ENCODE measurements at places on chromosomes 2 and 18.

GRCh38 chr2:196291426-196291825, 120.0 kb upstream of the STK17B start:
- DNase-seq, result no peak

DNA sequence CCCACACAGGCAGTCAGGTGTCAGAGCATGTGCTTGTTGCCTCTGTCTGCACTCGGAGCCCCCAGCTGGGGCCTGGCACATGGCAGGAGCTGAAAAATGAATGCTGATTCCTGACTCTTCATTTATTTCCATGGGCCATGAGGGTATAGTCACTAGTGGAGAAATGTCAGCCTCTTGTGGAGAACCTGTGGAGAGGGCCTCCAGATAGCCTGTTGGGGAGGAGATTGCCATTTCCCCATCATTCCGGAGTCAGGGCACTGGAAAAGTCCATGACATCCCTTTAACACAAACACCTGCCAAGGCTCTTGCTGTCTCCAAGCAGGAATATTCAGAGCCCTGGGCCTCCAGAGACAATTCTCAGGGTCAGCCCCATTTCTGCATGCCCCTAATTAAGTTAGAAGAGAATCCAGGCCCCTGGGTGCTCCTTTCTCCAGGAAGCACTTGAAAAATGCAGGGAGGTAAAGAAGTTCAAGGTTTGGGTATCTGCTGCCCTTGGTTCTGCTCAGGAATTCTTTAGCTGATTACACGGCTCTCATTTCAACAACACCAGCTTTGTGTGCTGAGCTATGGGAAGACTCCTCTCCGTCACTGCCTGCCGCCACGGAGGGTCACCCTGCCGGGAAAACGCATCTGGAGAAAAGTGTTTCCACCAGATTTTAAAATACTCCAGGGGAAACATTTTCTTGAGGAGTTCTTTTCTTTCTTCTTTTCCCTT, 311.3 kb downstream of the MYCN start:
- no peak for DNase-seq

GRCh38 chr2:73260338-73260984, 23.8 kb downstream of the FBXO41 start:
- no peak for DNase-seq

DNA sequence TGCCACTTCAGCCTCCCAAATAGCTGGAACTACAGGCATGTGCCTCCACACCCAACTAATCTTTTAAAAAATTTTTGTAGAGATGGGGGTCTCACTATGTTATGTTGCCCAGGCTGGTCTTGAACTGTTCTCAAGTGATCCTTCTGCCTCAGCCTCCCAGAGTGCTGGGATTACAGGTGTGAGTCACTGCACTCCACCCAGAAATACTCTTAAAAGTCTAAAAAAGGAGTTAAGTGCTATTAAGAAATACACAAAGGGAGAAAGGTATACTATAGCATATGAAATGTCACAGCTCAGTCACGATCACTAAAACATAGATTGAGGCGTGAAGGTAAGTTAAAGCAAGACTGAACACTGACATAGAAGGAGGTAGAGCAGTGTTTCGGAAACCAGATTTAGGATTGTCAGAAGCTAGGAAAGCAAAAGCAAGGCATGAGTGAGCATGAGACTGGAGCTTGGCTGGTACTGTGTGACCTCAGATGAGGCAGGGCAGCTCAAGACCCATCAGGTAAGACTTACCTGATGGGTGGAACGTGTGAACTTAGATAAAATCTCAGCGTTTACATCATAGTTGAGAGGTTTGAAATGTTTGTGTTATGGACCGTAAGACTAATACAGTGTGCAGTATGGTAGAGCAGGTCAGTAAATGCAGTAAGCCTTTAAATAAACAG, 9.2 kb downstream of the CCNYL1 start:
- no peak for DNase-seq

- no peak for DNase-seq
Measured at GRCh38 chr2:33314541-33314940, 161.9 kb upstream of the RASGRP3 start.

DNA sequence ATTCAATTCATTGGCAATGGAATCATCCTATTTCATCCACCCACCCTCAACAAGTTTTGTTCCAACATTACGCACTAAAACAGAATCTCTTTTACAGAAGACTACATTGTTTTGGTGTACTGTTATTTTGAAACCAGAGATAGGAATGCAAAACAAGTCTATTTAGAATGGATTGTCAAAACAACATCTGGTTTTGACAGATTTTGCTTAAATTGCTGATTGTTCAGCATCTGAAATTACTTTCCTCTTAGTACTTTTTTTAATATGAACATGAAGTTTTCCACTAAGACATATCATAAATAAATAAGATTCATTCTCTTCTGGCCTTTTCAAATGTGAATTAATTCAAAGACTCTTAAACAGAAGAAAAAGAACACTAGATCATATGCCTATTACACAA, 323.9 kb upstream of the TFPI start:
- peak; percentile 49 for DNase-seq

DNA sequence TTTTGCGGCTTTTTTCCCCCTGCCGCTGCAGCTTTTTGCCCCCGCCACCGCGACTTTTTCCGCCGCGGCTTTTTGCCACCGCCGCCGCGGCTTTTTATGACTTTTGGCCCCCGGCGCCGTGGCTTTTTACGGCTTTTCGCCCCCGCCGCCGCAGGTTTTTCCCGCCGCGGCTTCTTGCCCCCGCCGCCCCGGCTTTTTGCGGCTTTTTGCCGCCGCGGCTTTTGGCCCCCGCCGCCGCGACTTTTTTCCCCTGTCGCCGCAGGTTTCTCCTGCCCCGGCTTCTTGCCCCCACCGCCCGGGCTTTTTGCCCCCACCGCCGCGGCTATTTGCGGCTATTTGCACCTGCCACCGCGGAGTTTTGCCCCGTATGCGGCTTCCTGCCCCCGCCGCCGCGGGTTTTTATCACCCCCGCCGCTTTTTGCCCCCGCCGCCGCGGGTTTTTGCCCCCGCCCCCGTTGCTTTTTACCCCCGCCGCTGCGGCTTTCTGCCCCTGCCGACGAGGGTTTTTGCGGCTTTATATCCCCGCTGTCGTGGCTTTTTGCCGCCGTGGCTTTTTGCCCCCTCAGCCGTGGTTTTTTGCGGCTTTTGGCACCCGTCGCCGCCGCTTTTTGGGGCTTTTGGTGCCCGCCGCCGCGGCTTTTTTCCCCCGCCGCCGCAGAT, 2750.9 kb downstream of the RPIA start:
- no peak for DNase-seq

DNA sequence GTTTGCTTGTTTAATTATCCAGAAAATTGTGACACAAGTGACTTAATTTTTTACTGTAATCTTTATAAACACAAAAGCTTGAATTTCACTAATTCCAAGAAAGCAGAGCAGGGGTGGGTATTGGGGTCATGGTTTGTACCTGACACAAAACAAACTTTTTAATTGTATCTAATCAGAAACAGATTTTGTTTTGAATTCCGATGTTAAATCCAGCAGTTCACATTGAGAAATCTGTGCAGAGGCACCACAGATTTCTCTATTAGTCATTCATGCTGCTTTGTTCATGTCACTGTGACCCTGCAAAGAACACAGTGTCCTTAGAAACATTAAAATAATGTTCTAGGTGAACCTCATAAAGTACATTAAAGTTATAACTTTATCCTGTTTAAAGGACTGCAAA, 443.4 kb downstream of the NYAP2 start:
- no peak for DNase-seq

DNA sequence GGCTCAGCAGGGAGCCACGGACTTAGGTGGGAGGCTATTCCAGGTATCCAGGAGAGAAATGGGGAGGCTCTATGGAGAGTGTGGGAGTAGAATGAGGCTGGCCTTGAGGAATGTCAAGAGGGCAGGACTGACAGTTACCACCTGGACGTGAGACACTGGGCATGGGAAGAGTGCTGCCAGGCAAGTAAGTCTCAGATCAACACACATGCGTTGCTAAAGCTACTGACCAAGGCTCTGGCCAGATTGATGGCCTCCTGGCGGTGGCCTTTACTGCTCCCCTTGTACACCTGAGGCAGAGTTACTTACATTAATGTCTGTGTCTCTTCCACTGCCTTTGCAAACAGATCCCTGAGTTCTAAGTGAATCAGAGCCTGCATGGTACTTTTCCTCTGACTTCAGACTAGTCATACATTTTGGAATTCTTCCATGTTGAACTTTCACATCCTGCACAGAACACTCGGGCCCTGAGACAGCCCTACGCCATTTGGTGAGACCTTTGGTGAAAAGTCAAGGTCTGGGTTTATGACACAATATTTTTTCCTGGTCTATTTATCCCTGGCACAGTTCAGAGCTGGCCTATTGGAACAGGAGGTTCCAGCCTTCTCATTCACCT, 398.8 kb upstream of the TRIB2 start:
- no peak for DNase-seq

DNA sequence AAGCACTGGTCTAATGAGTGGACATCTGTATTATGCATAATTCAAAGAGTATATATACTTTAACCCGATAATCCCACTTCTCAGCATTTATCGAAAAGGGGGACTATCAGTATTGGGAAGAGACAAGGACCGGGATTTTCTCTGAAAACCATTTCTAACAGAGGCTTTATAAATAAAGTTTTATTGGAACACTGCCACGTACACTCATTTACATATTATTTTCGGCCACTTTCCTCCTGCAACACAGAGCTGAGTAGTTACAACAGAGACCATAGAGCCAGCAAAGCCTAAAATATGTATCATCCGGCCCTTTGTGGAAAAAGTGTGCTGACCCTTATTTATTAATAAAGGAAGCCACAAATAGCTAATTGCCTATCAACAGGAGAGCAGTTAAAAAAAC, 3.2 kb downstream of the HJURP start:
- DNase-seq, result no peak

- DNase-seq, result no peak
Measured at GRCh38 chr18:49721981-49722380, 91.4 kb downstream of the ACAA2 start.

DNA sequence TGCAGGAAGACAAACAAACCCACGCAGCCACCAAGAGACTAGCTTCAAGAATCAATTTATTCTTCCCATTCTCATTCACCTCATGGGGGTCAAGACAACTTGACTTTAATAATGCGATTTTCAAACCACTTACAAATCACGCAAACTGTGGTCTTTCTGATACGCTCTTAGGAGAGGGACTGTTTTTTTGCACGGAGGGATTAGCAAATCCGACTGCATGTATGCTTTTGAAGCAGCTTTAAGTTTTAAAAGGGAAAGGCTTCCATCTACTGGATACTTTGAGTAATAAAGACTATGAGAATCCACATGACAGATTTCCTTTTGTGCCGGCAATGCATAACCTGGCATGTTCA, 322.9 kb upstream of the KCNJ3 start:
- DNase-seq, result peak; percentile 73

- DNase-seq, result no peak
Measured at GRCh38 chr18:27226556-27227075, 41.5 kb upstream of the CHST9 start.

DNA sequence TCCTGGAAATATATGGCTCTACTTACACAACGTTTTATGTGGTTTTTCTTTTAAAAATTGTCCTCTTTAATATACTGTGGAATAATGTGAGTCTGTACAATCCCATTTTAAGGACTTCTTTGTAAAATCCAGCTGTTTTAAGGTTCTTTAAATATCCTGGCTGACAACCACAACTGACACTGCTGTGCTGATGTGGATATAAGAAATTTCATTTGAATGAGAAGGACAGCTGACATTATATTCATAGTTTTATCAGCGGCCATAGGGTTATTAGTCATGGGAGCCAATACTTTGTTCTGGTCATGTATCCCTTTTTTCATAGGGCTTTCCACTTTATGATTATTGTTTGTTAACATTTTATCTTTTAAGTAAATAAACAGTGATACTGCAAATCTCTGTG, 169.5 kb downstream of the CAMKMT start:
- no peak for DNase-seq

DNA sequence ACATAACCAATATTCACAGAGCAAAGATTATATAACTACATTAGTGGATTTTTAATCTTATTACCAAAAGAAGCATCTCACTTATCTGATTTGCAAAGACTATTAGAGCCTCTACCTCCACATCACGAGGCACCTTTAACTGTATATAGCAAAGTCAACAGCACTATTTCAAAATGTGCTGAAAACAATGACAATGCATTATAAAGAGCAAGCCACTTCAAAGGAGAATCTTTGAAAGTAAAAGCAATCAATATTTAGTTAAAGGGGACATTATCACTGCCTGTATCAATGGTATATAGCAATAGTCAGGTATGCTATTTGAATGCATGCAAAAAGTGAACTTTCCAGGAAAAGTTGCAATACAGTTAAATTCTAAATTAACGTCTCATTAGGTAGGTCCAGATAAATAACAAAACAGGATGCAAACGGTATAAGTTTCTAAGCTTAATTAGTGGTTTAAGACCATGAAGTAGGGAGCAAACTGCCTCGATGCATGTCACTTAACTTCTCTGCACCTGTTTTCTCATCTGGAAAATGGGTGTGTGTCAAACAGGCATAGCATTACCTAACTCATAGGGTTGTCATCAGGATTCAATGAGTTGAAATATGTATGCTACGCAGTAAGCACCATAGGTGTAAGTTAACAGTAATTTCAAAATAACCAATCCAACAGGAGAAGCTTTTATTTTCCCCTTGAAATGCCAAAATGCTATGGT, 31.6 kb downstream of the ATL2 start:
- no peak for DNase-seq

- DNase-seq, result no peak
Measured at GRCh38 chr2:41027095-41027494, 575.2 kb upstream of the SLC8A1 start.

- no peak for DNase-seq
Measured at GRCh38 chr2:231911381-231911780, 14.8 kb downstream of the NPPC start.

DNA sequence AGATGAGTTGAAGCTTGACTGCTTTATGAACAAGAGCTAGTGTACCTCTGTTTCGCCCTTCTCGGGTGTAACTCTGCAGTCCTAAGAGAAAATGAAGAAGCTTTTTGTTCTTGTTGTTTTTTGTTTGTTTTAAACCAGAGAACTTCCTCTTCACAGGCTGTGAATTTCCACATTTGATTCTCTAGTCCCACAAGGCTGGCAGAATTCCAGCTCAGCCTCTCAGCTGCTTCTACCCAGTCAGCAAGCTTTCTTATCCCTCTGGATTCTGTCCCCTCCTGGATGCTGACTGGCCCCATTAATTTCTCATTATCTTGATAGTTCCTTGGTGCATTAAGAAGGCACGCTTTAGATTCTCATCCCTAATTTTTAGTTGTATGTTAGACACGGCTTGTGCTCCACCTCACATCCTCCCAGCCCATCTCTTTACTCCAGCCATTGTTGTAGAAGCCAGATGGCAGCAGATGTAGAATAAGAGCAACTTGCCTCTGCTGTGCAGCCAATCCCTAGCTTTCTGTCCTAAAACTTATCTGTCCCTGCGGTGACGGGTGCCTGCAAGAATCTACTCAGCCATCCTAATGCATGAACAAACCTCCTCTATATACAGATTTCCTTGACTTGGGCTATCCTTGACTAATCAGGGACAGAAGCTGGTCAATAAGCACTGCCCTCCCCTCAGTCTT, 12.3 kb upstream of the RESP18 start:
- peak; percentile 40 for DNase-seq

GRCh38 chr2:109660046-109660860, 46.1 kb downstream of the SOWAHC start:
- no peak for DNase-seq

GRCh38 chr2:43899589-43899988, 60.8 kb downstream of the ABCG8 start:
- DNase-seq, result no peak

GRCh38 chr2:217880287-217880889, 122.4 kb downstream of the TNS1 start:
- no peak for DNase-seq

All from putamen (tissue), 1 donor.